LHCN-M2 (cell line): ENCODE measurements at places on chromosomes 7 and 10. TPM values are rescaled to one million over a fixed set of nuclear protein-coding genes. Genes with fewer than 3 reads are reported as not detected.

DNA sequence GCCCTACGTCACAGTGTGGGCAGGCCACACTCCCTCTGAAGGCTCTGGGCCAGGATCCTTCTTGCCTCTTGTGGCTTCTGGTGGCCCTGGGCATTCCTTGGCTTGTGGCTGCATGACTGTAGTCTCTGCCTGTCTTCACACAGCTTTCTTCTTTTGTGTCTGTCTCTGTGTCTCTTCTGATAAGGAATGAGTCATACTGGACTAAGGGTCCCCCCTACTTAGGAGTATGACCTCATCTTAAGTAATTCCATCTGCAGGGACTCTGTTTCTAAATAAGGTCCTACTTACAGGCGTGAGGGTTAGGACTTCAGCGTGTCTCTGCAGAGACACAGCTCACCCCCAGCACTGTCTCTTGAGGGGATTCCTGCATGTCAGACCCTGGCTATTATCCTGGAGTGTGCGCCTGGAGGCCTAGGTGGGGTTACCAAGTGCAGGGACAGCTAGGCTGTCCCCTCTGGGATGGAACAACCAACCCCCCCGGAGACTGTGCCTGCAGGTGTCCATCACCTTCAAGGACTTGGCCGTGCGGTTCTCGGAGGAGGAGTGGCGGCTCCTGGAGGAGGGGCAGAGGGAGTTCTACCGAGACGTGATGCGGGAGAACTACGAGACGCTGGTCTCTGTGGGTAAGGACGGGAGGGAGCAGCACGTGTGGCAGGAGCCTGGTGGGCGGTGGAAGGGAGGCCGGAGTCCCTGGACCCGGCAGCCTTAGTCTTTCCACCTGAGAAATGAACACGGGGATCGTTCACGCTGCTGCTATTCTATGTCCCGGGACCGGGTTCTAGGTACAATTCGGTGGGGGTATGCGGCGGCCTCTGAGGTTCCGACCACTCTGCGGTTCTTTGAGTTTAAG lies 54.1 kb downstream of the ZNF467 start:
- no peak for DNase-seq

DNA sequence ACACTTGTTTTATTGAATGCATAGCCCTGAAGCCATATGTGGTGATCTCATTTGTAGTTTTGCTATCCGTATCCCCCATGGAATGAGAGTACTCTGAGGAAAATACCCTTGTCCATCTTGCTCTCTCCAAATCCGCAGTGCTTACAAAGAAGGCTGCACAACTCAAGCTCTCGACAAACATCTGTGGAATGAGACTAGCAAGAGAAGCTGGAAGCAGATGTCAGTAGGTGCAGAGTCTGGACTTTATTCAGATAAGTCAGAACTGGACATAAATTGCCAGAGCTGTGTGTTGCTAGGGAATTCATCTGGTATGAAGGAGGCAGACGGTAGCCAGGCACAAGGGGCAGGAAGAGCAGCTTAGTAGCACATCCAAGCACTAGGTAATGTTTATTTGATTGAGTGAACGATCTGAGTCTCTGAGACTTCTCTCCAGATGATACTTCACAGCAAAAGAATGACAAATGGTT lies 1046.2 kb downstream of the XPNPEP1 start:
- no peak for DNase-seq

GRCh38 chr7:37074370-37074769 lies 350.1 kb upstream of the AOAH start:
- DNase-seq = no peak

DNA sequence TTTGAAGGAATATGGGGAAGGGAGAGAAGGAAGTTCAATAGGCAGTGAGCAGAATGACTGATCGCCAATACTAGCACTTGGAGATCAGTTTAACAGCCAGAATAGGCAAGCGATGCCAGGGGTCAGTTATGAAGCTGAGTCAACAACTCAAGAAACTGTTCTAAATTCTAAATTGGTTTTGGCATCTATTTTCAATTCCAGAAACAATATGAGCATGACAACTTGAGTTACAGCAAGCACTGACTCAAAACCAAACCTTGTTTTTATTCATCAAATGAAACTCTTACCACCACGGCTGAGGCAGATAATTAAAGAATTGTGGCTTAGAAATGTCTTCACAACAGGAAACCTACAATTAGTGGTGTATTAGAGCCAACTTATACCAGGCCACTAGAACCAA lies 180.5 kb upstream of the ASAH2 start:
- peak; percentile 19 for DNase-seq

- DNase-seq = peak; percentile 11
Observed at GRCh38 chr10:132506711-132507408, 30.7 kb upstream of the INPP5A start.

GRCh38 chr7:50733552-50733951 lies 49.1 kb downstream of the GRB10 start:
- DNase-seq = no peak

GRCh38 chr10:78301481-78301880 lies 267.8 kb downstream of the RPS24 start:
- no peak for DNase-seq

DNA sequence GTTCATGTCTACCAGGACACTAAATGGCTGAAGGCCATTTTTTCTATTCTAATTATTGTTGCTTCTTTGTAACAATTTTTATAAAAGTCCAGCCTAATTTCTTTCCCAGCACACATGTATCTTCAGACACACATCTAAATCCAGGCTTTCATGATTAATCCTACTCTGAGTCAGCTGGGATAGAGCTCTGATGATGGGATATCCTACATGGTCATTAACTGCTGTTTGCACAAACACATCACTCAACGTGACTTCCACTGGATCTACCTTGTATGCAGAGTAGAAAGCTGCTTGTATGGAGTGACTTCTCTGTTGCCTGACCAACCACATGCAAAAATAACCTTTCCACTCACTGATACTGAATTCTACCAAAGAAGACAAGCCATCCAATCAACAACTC lies 260.9 kb downstream of the AHR start:
- DNase-seq = peak; percentile 79

DNA sequence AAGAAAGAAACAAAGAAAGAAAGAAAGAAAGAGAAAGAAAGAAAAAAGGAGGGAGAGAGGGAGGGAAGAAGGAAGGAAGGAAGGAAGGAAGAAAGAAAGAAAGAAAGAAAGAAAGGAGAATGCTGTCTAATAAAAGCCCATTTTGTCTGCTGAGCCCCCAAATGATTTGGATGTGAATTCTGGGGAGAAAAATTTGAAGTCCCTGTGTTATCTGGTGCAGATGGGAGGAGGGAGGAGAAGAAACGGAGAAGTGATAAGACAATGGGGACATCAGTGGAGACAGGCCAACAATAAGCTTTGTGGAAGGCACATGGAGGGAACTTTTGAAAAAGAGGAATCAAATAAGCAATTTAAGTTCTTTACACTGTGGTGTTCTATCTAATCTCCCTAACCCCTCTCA lies 24.6 kb upstream of the TMEM273 start:
- DNase-seq = no peak

DNA sequence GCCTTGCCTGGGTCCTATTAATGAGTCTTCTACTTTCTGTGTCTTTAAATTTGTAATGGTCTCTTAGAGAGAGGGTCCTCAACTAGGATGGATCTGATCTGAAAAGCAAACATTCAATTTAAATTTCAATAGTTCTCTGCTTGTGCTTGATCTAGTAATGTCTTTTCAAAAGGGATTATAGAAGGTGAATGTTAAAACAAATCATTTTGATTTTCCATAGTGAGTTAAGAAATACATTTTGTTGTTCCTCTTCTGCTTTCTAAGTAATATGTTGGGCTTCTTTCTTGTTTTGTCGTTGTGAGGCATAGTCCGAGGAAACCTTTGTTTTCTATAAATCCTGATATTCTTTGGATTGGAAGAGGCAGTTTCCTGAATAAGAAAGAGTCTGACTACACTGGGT lies 18.8 kb downstream of the NRF1 start:
- no peak for DNase-seq

GRCh38 chr7:67729771-67730170 lies 733.1 kb downstream of the TYW1 start:
- DNase-seq = no peak

DNA sequence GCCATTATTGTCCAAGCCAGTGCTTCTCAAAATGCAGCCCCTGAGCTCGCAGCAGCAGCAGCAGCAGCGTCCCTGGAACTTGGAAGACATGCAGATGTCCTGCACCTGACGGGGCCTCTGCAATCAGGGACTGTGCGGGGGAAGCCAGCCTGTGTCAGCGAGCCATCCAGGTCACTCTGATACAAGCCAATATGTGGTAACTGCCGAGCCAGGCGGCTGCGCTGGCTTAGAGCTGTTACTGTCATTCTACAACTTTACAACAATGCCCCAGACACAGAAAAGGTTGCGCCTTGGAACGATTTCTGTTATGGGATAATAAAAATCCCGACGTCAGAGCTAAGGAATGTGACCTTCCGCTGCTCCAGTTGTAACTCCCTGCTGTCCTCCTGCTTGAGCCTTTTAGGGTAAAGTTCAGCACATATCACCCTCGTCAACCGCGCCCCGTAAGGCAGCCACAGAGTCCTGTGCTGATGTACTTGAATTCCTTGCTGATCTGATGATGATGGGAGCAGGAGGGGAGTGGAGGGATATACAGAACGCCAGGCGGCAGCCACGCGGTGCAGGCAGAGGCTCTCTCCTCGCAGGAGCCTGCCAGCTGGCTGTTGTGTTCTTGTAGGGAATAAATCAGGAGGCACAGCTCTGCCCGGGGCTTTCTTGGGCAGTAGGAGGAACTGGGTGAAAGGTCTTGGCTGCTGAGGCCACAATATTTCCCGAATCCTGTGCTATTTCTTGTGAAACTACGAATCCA lies 20.0 kb upstream of the CRYGN start:
- DNase-seq = peak; percentile 90

- DNase-seq = peak; percentile 86
Observed at GRCh38 chr10:76428551-76429367, 997.3 kb downstream of the LRMDA start.

GRCh38 chr10:26787362-26787761 lies 73.4 kb downstream of the ABI1 start:
- no peak for DNase-seq

- peak; percentile 69 for DNase-seq
Observed at GRCh38 chr7:129343099-129343700, 91.0 kb upstream of the STRIP2 start.

DNA sequence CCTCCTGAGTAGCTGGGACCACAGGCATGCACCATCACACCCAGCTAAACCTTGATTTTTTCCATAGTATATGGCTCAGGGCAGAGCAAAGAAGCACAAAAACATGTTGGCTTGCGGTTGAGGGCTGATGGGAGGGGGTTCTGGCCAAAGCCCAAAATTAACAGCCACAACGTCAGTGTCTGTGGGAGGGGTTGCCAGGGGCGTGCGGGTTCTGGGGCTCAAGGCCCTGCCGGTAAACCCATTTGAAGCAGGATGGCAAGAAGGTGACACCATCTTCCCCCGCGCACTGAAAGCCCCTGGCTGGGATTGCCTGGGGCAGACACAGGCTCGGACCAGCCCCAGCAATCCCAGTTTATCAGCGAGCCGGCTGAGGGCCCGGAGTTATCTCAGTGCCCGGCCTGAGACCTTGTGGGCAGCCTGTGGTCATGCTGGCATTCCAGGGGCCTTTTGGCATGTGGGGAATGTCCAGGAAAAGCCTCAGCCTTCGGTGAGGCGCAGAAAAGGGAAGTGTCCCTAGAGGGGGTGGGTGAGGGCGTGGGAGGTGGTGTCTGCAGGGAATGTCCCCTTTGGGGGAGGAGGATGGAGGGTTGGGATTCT lies 167.7 kb upstream of the TNRC18 start:
- peak; percentile 96 for DNase-seq

DNA sequence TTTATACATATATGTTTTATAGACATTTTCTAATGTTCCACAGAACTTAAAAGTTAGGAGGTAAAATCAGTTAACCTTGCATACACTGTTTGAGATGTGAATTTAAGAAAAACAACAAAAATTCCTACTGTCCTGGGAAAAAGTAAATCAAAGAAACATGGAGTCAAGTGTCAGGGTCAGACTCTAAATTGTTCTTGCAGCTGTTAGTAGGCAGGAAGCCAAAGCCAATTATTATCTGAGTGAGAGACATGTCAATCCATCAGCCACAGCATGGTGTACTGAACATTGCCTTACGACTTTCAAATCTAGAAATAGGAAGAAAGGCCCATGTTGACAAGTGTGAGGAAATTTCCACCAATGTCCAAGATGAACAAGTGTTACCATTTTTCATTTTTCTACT lies 461.2 kb upstream of the MBL2 start:
- DNase-seq = no peak

DNA sequence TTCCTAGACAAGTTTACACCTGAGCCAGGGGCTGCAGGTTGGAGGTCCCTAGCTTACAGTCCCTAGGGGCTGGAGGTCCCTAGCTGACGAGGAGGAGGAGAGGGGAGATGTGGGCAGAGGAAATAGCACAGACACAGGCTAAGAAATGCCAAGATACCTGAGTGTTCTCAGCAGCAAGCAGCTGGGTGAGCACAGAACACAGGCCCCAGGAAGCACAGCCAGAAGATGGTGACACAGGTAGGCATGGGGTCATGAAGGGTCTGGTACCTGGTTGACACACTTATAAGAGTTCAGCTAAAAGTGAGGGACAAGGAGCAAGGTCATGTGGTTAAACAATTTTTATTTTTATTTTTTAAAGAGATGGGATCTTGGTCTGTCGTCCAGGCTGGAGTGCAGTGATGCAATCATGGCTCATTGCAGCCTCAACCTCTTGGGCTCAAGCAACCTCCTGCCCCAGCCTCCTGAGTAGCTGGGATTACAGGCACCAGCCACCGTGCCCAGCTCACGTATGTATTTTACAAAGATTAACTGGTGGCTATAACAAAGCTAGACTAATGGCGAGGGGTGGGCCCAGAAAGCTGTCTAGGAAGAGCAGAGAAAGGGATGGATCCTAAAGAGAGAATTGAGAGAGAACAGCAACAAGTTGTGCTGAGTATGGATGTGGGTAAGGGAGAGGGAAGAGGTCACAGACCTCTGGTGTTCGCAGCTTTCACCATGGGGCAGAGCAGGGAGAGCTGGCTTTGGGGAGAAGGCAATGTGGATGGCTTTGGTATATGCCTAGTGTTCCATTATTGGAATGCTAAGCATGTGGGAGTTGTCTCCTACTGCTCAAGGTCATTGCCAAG lies 140.3 kb upstream of the KLF14 start:
- DNase-seq = no peak

DNA sequence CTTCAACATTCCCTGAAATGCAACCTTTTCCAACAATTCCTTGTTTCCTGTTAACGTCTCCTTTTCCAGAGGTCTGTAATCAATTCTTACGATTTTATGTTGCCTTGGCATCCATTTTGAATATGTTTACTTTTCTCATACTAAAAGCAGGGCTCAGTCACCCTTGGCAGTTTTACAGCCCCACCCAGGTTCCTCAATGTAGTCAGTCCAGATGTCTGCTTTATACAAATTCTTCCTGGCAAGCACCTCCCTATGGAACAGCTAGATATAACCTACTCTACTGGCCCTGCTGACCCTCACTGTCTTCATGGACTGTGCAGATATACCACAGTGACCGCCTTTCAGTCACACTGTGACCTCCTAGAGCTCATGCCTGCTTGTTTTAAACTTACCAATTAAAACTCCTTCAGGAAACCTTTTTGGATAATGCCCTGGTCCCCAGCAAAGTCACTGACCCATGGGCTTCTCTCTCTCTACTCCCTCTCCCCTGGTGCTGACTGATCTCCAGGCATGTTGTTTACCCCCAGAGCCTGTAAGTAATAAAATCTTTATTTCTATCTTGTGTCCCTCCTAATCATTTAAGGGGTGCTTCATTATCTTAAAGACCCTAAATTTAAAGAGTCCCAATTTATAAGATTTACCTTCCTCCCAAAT lies 147.1 kb upstream of the STEAP1 start:
- no peak for DNase-seq

- DNase-seq = no peak
Observed at GRCh38 chr7:154709840-154710520, 292.9 kb downstream of the PAXIP1 start.

- peak; percentile 75 for DNase-seq
Observed at GRCh38 chr10:10977978-10978377, 39.7 kb upstream of the CELF2 start.

PSTK gene
- 5.6 and 9.4 TPM in 2 replicates for total RNA-seq

ANK3 gene
- 1.9 and 4.5 TPM in 2 replicates for total RNA-seq

PCLO gene
- total RNA-seq = 0.19 and 0.57 TPM in 2 replicates

HOXA1 gene
- 3.7 and 5.9 TPM in 2 replicates for total RNA-seq
